ENCODE measurements at places on chromosomes 2 and 18.
A peak's percentile ranks its signal among the peaks of the same experiment; 100 is the strongest.

- peak; percentile 28 for DNase-seq
These were observed 109.7 kb downstream of the MSH2 start for GRCh38 chr2:47512581-47513083.

DNA sequence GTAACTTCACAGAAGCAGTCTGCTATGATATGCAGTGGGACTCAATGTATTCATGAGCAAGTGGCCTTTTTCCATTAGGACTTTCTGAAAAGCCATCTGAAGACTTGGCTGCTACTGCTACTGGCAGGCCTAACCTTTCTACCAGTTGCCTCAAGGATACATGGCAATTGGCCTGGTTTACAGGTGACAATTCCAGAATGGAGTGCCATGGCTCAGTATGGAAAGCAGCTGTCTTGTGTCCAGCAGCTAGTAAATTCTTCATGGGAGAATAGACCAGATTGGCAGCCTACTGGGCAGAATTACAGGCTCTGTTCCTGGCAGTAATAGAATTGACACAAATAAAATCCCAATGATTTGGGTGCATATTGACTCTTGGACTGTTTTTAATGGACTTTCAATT lies 12.6 kb upstream of the TMX3 start:
- DNase-seq = no peak

DNA sequence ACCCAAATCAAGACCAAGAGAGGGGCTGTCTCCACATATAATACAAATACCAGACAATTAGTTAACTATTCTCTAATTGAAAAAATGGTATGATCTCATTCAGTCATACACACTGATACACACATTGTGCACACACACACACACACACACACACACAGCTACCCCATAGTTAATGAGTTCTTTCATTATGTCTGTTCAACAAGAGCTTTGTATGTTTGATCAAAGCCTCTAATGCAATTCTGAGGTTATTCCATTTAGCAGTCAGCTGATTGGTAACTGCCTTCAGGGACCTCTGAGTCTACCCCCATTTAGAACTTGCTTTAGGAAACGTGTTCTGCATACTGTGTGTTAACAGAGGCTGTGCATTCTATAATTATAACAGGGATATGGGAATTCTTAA lies 741.4 kb upstream of the LRRTM4 start:
- DNase-seq = no peak

DNA sequence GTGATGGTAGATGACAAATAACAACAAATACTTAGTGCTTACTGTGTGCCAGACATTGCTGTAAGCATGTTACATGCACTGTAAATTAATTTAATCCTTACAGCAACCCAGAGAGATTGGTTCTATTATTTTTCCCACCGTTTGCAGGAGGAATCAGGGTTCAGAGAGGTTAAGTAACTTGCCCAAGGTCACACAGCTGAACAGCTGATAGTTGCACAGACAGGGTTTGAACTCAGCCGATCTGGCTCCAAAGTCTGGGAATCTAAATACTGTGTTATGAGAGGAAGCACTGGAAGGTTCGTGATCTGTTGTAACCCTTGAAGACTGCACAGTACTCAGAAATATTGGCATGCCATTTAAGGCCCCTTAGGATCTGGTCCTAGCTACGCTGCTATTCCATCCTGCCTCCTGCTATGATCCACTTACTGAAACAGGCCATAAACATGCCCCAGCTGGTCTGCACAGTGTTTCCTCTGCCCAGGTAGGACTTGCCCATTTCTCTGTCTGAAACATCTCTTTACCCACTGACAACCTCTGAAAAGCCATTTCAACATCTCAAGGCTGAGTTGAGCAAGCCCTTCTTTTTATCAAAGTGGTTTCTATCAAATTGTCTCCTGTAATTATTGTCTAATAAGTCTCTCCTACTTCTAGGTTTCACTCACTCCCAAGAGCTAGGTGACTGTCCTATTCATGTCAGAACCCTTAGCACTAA lies 40.4 kb upstream of the MRPL33 start:
- no peak for DNase-seq

DNA sequence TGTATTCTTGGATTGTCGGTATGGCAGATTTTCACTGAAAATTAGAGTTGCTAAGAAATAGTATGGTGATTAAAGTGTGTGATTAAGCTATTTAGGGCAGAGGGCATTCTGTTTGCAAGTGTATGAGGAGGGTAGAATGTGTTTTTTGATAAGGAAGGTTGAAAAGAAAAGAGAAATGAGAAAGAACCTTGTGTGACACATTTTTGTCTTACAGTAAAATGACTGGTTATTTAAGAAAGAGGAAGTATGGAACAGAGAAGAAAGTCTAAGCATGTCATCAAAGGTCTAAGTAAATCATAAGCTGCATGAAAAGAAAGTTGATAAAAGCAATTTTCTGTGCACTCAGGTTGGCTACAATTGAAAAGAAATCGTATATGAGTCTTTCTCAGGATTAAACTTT lies 5.2 kb upstream of the RSAD2 start:
- DNase-seq = no peak

DNA sequence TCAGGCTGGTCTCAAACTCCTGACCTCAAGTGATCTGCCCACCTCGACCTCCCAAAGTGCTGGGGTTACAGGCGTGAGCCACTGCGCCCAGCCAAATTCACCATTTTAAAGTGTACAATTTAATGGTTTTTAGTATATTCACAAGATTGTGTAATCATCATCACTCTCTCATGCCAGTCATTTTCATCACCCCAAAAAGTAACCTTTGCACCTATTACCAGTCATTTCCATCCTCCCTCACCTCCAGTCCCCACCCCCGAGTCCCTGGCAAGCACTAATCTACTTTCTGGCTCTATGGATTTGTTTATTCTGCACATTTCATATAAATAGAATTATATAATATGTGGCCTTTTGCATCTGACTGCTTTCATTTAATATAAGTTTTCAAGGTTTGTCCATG lies 10.8 kb downstream of the PCBP1 start:
- no peak for DNase-seq

DNA sequence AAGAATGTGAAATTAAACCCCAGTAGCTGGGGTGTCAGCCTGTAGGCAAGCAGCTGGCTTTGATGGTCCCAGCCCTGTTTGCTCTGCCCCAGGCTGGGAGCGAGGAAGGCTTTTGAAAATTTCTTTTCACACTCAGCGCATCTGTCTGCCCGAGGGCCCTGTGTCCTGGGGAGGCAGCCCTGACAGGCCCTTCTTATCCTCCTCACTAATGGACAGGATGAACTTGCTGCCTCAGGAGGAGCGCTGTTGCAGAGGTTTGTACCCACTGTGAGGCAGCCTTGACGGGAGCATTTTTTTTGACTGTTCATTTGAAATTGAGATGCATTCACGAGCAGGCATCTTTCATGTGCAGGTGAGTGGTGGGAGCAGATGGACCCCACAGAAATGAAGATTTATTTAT lies 62.4 kb downstream of the SERPINB8 start:
- no peak for DNase-seq

- DNase-seq = no peak
These were observed 311.4 kb downstream of the CTNNA2 start for GRCh38 chr2:79824086-79824786.

GRCh38 chr2:97714084-97714949 lies 941 bp downstream of the ZAP70 start:
- DNase-seq = no peak

DNA sequence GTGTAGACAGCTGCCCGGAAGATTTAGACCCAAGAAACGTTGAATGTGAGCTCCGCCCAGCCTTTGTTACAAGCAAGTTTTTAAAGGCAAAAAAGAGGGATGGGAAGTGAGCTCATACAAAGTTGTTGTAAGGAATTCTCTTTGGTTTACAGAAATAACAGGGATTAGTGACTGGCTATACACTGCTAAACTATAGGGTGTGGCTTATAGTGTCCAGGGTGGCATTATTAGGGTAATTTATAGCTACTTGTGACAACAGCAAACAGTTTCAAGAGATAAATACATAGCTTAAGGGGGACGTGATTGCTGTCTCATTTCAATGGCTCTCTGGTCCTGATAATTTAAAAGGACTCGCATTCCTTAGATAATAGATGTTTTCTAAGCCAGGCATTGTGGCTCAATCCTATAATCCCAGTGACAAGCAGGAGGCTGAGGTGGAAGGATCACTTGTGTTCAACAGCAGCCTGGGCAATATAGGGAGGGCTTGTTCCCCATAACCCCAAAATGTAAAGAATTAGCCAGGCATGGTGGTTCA lies 66.5 kb upstream of the TGIF1 start:
- no peak for DNase-seq

DNA sequence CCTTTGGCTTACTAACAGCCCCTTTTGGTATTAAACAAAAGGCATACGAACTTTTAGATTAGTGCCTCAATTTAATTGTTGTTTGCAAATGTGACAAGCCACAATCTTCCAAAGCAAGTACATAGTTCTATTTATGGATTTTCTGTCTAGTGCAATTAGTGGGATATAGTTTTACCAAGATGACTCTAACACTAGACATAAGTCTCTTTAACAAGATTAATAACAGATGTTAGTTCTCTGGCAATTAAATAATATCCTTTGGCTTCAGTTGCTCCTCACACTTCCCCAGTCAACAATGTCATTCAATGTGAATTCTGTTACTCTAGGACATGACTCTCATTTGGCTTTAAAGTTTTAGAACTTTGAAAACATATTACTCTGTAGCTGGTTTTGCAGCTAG lies 16.7 kb upstream of the MC4R start:
- DNase-seq = no peak

DNA sequence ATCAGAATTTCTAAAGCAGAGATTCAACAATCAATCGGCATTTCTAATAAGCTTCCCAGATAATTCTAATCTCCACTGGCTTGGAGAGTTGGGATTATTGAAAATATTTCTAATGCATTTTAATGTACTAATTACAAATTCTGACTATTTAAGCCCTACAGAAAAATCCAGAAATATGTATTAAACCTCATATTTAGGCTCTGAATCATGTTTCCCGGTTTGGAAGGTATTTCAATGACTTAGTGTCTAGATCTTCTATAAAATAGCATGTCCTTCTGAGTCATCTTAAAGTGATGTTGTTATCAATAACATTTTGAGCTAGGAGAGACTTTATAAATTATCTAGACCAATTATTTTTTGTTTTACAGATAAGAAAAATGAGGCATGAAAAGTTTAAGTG lies 258.8 kb upstream of the NRXN1 start:
- DNase-seq = peak; percentile 19

- DNase-seq = no peak
These were observed 102.2 kb upstream of the RND3 start for GRCh38 chr2:150589681-150590080.

DNA sequence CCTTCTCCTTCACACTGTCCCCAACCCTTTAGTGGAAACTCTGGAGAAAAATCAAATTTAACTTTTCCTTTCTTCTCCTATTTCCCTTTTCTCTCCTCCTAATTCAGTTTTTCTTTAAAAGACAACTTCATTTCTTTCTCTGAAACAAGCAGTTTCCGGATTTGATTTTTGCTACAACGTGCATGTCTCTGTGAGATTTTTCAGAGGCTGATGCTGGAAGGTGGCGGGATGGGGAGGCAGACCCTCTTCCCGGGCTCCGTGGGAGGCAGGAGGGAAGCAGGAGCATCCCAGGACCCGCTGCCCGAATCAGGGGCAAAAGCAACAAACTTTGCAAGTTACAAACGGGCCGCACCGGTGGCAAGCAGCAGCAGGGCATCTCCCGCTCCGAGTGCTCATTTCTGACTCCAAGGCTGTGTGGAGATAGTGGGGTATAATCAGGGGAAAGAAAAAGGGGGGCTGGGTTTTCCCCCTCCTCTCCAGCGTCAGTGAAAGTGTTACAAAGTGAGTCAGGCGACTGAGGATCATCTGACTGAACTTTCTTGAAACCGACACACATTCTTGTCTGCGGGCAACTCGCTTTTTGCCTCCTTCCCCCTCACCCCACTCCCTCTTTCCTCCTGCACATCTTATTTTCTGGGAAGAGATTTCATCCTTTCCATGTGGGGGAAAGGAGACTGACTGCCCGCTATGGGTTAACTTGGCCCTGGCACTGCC lies 6.4 kb downstream of the ZEB2 start:
- DNase-seq = peak; percentile 48

- DNase-seq = no peak
These were observed 59.0 kb downstream of the MYO5B start for GRCh38 chr18:50135903-50136302.

DNA sequence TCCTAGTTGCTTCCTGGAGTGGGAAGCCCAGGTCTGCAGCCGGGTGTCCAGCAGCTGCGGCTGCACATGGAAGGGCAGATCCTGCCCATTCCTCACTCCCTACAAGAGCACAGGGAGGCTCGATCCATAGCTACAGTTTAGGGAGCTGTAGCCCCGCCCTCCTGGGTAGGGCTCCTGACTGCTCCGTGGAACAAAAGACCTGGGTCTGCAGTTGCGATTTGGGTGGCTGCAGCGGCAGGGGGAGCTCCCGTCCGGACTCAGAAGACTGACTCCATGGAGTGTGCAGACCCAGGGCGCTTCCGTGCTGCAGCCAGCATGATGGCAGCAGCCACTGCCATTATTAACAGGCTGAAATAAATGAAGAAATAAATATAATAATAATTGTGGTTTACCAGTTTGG lies 157.3 kb downstream of the CTNNA2 start:
- DNase-seq = no peak

DNA sequence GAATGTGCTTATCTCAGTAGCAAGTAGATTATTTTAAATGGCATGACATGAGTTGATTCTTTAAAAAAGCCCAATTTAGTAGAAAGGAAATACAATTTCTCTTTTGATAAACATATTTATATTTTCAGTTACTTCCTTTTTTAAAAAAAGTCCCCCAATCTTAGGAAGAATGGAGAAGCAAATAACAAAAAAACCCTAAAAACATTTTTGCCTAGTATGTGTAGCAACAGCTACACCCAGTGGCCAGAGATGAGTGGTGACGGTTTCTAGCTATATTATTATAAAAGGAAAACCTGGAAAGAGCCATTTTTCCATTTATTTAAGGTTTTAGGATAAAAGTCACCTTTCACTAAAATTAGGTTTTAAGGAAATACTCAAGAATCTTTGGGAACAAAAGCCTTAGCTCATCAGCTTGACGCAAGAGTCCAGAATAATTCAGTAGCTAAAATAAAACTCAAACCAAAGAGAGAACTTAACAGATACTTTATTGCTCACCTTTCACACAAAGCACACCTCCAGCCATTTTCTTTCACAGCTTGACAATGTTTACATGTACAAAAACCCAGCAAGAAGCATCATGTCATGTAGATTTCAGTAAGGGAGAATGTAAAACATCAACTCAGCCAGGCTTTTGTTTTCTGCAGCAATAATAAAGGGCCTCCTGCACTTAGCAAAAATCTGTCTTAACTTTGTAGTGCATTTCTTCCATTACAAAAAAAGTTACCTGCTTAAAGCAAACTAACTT lies 15.7 kb downstream of the FAM98A start:
- DNase-seq = peak; percentile 64

- DNase-seq = no peak
These were observed 51.6 kb upstream of the CD28 start for GRCh38 chr2:203654826-203655225.

GRCh38 chr18:32735781-32736180 lies 37.0 kb downstream of the KLHL14 start:
- no peak for DNase-seq
